ENCODE measurements at places on chromosomes 3 and 15. TPM values are rescaled to one million over a fixed set of nuclear protein-coding genes. Genes with fewer than 3 reads are reported as not detected.

The LMAN1L gene
- 7.9 TPM for total RNA-seq

The C15orf62 gene
- not detected for total RNA-seq

The SPESP1 gene
- total RNA-seq = 1.8 TPM

The HIGD2B gene
- total RNA-seq = not detected

GRCh38 chr3:55490276-55490913, 3.3 kb upstream of the WNT5A start:
- no peak for DNase-seq

DNA sequence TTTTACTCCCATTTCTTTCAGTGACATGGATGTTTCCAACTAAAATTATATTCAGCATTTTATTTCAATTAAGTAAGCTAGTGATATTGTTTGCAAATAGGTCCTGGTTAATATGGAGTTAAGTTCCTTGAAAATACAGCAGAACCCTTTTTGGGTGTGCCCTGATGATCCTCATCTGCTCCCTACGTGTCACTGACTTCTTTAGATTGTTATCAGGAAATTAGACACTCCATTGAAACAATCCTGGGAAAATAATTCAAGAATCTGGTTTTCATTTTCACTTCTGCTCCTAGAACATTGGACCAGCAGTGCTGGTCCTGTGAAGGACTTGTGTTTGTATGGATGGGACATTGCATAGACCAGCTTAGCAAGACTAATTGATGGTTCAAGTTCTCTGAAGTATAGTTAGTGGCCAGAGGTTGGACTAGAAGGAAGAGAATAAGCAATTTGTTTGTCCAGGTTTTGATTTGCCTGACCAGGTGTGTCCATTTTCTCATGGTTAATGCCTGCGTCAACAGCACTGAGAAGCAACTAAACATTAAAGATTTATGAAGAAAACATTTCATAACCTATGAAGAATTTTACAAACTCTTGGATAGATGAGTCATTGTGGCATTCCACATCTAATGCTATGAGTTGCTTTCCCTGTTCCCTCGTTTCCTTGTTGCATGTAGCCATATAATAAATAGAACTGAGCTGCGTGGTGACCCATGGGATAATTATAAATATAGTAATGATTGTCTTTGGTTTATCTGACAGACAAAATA, 95.8 kb downstream of the ZPLD1 start:
- DNase-seq = no peak

DNA sequence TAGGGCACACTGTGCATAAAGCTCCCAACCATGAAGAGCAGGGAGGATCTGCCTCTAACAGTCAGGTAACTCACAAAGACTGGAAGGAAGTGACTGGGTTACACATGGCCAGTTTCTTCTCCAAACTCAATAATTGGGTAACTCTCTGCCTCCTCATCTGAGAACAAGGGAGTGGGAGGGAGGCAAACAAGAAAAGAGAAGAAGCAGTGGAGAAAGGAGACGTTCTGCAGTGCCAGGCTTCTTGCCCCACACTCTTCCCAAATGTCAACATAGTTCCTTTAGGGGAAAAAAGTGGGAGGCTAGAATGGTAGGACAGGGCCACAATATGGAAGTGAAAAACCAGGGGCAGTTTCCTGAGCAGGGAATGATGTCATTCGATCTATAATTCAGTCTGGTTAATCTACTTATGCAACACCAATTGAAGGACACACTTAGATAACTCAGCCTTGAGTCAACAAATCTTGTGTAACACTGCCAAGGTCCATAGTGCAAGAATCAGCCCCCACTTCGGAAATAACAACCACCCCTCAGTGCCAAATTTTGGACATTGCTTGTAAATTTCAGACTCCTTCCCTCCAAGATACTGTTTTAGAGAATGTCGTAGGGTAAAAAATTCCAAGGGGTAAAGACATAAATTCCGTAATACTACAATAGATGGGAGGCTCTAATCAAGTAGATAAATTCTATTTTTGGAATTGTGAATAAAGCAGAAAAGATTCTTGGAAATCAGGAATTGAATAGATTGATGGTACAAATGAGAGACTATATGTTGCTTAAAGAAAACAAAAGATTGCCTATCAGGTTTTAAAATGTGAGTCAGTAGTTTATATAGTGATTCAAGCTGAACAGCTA, 143.0 kb downstream of the LPP start:
- DNase-seq = no peak

DNA sequence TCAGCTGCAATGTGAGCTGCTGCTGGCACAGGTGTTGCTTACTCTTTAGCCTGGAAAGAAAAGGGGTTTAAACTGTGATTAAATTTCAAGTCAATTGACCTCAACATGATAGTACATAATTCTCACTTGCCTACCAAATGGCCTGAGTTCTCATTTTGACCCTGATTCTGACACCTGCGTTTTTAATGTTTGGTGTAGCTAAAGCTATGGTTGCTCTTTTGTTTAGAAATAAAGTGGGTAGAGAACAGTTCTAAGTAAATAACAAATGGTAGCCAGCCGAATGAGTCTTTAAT, 100.8 kb upstream of the SOX2 start:
- DNase-seq = no peak

- no peak for DNase-seq
These were observed 132.2 kb downstream of the ERC2 start for GRCh38 chr3:56336023-56336422.

GRCh38 chr15:101059381-101060341, 140.5 kb downstream of the LRRK1 start:
- DNase-seq = no peak

DNA sequence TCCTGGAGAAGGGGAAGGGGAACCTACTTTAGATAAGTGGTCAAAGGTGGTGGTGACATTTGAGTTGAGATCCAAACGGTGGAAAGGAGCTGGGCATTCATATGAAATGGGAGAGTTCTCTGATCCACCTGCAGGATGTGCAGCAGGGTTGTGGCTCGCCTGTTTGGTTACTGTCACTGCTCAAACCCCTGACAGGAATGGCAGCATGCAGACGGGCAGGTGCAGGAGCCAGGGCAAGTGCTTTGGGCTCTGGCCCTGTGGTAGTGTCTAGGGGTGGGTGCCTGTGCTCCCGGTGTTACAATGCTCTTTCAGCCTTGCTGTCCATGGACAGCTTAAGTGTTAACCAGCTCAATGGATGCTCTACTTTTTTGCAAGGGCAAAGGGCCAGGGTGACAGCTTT, 18.5 kb downstream of the PAQR9 start:
- no peak for DNase-seq

- DNase-seq = no peak
These were observed 74.1 kb downstream of the MSL2 start for GRCh38 chr3:136122006-136122405.

The IL5RA gene
- total RNA-seq = 0.40 TPM

The ACKR2 gene
- 1.5 TPM for total RNA-seq

DNA sequence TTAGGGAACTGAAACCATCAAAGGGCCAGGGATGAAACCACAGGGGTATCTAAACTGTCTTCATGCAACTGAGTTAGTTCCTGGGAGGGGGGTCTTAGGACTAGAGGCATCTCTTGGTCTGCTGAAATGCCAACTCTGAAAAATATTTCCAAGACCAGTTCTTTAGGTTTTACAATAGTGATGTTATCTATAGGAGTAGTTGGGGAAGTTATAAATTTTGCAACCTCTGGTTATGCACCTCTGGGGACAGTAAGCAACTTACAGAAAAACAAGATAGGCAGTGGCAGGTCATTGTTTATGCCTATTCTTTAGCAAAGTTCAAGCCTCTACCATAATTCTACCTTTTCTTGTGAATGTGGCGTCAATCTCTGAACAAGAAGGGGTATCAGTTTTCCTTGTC, 60.5 kb upstream of the MINAR1 start:
- DNase-seq = no peak

- DNase-seq = no peak
These were observed 23.8 kb downstream of the TRANK1 start for GRCh38 chr3:36920884-36921567.

DNA sequence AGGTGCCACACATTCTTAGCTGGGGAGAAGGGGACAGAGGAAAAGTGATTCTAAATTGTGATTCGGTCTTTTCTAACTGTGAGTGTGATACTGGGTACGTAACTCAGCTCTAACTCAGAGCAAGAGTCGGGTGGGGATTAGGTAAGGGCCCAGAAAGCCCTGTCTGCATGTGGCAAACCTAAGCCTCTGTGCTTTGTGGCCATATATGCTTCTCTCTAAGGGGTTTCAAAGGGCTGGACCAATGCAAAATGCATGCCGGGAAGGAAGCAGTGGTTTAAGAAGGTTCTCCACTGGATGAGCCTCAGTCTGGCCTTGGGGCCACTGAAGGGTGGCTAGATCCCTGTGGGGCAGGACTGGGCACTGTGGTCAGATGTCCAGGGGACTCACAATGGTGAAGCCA, 275.8 kb downstream of the PLCL2 start:
- no peak for DNase-seq

DNA sequence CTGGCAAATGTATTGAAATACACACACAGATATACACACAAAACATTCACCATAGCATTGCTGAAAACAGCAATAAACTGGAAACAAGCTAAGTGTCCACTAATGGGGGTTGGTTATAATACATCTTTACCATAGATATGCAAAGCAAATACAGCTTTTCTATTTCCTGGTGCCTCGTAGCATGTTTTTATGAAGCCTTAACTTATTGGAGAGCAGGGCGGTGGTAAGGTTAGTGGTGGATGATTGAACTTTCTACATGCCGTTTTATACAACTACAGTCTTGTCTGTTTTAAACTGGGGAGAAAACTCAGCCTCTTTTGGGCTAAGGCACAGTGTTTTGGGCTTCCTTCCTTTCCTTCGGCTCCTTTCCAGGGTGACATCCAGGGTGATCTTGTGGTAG, 104.5 kb downstream of the NR2F2 start:
- DNase-seq = no peak

DNA sequence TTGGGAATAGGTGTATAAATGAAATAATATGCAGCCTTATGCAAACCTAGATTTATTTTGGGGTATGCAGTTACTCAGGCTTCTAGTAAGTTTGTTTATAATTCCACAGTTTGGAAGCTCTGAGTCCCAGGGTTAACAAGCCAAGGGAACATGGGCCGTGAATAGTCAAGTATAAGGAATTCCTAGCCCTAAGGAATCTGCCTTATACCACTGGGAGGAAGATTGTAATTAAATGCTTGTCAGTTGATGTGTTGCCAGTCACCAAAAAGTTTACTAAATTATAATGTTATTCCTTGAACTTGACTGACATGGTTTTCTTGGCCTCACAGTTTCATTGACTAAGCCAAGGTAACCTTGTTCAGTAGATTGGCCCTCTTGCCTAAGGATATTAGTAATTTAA, 72.4 kb upstream of the SGO1 start:
- DNase-seq = no peak

The FEM1B gene
- 114 TPM for total RNA-seq

The SMAD6 gene
- total RNA-seq = 50.2 TPM

GRCh38 chr15:67760901-67761300, 64.4 kb upstream of the SKOR1 start:
- DNase-seq = no peak

DNA sequence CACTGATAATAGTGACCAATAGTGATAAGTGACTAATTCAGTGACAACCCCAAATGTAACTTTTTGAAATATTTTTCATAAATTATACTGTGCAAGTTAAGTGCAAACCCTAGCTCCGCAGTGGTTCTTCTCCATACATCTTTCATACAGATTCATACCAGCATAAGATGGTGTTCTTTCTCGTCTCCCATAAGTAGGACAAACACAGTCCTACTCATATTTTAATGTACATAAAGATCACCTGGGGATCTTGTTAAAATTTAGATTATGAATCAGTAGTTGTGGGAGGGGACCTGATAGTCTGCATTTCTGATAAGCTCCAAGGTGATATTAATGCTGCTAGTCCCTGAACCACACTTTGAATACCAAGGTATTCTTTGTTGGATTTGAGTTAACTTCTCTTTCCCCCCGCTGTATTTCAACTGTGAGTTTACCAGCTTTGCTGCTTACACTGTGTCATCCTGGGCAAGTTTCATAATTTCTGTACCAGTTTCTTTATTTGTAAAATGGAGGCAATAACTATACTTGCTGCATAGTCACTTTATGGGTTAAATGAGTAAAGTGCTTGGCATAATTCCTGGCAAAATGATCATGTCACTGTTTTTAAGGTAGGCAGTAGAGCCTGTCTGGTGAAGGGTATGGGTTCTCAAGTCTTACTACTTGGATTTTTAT, 34.7 kb upstream of the C3orf38 start:
- DNase-seq = no peak

DNA sequence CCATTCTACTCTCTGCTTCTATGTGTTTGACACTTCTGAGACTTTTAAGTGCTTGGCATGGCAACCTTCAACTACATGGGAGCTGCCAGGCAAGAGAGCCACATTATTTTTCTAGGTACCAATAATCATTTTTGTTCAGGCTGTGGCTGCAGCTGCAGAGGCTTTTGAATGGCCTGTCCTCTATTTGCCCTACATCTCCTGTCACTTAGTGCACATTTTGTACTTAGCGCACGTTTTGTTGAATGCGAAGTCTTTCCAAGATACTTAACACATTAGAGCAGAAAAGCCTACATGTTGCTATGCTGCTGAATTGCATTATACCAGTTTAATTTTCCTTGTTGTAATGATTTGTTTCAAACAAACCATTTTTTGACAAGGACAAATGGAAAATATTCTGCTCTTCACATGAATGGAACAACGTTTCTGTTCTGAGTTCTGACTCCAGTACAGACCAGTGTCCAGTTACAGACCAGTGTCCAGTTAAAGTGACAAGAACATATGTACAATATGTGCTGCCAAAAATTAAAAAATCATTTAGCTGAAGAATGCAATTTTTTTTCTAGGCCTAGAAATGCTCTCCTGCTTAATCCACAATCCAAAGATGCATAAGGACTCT, 113.9 kb downstream of the ABI3BP start:
- DNase-seq = no peak

The CTDSPL gene
- 36.4 TPM for total RNA-seq
